ENCODE measurements at places on chromosomes 1 and 21. TPM values are rescaled to one million over a fixed set of nuclear protein-coding genes. Genes with fewer than 3 reads are reported as not detected.

Gene PACC1
- 1.2 TPM for total RNA-seq

Gene GRHL3
- 0.28 TPM for total RNA-seq

Gene TNFRSF9
- 0.06 TPM for total RNA-seq

Gene NCF2
- 10.6 TPM for total RNA-seq

Gene FCRL6
- 0.49 TPM for total RNA-seq

Gene NHLH1
- total RNA-seq, result not detected

Gene AXDND1
- total RNA-seq, result not detected

Gene HORMAD1
- total RNA-seq, result not detected

Gene UBE2U
- not detected for total RNA-seq

DNA sequence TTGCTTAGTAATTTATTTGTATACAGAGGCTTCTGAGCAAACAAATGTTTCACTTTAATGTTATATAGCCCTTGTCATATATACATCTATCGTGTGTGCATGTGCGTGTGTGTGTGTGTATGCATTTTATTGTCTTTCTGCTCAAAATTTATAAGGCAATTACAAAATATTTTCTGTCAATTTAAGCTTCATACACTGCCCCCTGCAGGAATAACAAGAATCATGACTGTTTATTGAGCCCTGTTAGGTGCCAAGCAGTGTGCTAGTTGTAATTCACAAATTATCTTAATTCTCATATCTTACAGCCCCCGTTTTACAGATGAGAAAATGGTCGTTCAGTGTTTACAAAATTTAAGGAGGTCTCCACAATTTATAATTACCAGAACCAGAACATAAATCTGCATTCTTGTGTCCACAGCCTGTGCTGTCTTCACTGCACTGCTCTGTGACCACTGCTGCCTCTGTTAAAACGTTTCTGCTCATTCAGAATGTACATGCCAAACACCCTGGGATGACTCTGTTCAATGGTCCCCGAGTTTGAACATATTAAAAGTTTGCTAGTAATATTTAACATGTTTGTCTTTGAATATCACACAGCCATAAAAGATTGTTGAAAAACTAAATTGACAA is 181.3 kb downstream of the ATP6V1G3 start:
- no peak for DNase-seq

- DNase-seq, result peak; percentile 19
Observed at GRCh38 chr1:36536727-36537126, 54.0 kb upstream of the CSF3R start.

DNA sequence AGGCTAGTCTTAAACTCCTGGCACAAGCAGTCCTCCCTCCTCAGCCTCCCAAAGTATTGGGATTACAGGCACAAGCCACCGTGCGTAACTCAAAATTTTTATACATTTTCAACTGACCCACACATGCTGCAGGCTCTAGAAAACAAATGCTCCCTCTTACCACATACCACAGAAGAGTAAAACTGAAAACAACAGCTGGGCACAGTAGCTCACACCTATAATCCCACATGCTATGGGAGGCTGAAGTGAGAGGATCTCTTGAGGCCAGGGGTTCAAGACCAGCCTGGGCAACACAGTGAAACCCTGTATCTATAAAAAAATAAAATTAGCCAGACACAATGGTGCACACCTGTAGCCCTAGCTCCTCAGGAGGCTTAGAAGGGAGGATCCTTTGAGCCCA is 56.7 kb downstream of the AKT3 start:
- no peak for DNase-seq

- no peak for DNase-seq
Observed at GRCh38 chr21:33976082-33977016, 60.7 kb upstream of the ATP5PO start.

DNA sequence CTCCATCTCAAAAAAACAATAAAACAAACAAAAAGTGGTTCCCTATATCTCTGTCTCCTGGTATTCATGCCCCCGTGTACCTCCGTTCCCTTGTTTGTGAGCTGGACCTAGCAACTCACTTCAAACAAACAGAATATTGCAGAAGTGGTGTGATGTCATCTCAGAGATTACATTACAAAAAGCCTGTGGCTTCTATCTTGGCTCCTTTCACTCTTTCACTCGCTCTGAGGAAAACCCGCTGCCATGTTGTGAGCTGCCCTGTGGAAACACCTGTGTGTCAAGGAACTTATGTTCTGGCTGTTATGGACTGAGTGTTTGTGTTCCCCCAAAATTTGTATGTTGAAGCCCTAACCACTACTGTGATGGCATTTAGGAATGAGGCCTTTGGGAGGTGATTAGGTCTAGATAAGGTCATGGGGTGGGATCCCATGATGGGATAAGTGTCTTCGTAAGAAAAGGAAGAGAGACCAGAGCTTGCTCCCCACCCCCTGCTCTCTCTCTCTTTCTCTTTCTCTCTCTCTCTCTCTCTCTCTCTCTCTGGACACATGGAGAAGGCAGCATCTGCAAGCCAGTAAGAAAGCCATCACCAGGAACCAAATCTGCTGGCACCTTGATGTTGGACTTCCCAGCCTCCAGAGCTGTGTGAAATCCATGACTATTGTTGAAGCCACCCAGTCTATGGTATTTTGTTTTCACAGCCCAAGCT is 7.4 kb upstream of the HYI start:
- no peak for DNase-seq

GRCh38 chr1:75616436-75617433 is 5.8 kb upstream of the SLC44A5 start:
- DNase-seq, result peak; percentile 48

DNA sequence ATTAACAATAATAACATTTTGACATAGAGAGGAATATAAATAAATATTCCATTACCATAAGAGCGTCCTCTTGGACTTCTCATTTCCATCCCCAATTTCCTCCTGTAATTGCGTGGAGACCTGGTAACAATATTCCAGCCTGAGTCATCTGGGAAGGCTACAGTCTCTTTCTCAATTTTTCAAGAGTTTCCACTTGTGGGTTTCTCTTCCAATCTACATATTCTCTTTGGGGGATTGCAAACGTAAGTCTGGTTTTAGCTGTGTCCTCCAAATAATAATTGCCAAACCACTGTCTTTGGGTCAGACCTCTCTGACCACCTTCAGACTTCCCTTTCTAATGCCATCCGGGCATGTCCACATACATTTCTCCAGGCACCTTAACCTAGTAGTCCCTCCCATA is 124.5 kb upstream of the USP24 start:
- DNase-seq, result no peak

- DNase-seq, result no peak
Observed at GRCh38 chr21:35208810-35209517, 159.9 kb upstream of the RUNX1 start.

DNA sequence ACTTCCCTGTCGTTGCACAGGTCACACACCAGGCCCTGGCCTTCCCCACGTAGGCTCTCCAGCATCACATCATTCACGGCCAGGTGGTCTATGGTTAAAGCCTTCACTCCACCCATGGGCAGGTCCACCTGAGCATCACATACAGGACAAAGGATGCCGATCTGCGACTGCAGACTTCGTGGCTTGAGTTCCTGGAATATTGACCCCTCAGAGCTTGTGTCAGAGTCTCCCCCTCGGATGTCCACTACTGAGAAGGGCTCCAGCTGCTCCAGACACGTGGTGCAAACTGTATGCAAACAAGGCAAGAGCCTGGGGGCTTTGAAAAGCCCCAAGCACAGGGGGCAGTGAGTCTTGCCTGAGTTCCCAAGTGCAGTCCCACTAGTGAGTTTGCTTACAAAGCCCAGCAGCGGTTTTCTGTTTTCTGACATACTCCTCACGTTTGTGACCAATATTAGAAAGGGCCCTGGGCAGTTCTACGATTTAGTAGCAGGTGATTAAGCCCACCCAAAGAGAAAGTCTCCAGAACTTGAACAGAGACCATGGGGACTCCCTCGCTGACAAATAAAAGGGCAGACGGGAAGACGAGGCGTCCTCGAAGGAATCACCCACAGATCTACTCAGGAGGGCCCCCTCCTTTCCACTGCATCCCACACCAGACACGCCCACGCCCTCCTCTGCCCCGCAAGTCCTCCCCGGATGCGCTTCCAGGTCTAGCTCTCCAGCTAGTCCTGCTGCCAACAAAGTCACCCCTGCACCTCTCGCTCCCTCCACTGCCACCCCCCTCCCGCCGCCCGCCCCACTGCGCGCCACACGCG is 568 bp downstream of the TRIM45 start:
- DNase-seq, result no peak

- no peak for DNase-seq
Observed at GRCh38 chr1:237071641-237072420, 29.8 kb downstream of the RYR2 start.

DNA sequence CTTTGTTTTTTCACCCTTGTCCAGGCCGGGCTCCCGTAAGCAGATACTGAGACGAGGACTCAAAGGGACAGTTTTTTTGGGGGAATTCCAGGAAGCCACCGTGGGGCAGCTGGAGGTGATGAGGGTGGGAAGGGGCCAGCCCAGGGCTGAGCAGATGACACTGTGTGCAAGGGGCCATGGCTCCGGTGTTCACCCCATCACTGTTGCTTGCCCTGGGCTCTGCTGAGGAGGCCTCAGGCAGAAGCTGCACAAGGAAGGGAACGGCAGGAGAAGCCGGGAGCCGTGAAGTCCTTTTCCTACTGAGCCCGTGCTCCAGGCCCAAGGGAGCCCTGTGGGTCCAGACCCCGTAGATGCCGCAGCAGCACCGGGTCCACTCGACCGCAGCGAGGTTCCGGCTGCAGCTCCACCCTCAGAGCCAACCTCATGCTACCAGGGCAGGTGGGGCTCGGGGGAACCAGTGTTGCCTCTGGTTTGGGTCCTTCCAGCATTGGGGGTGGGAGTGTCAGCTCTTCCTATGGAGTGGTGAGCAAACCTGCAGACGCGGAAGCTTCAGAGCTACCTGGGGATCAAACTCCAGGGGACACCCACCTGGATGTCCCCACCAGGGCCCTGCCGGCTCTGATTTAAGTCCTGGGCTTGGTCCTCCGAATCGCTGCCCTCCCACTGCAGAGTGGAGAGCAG is 4.3 kb upstream of the CALML6 start:
- DNase-seq, result peak; percentile 29

DNA sequence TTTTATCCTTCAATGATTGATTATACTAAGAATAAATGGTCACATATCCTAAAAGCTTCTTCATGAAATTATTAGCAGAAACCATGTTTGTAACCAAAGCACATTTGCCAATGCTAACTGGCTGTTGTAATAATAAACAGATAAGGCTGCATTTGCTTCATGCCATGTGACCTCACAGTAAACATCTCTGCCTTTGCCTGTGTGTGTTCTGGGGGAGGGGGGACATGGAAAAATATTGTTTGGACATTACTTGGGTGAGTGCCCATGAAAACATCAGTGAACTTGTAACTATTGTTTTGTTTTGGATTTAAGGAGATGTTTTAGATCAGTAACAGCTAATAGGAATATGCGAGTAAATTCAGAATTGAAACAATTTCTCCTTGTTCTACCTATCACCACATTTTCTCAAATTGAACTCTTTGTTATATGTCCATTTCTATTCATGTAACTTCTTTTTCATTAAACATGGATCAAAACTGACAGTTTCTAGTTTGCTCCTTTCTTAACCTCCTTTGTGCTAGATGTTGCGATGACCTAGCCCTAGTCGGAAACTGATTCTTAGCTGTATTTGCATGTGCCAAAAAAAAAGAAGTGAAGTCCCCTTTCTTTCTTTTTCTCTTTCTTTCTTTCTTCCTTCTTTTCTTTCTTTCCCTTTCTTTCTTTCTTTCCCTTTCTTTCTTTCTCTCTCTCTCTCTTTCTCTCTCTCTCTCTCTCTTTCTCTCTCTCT is 45.1 kb downstream of the MAP3K7CL start:
- peak; percentile 81 for DNase-seq

DNA sequence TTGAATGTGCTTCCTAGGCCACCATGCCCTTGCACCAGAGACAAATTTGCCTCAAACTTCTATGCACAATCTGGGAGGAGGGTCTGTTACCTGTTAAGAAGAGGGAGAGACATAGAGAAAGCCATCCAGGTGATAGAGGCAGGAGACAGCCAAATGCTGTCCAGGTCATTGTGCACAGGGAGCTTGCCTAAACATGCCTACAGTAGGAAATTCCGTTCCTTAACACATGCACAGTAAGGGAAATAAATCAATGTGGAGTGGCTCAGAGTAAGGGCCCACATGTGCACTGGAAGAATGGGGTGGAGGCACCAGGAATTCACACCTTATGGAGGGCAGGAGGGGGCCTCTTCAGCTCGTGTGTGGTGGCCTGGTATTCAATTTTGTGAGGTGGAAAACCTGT is 19.5 kb upstream of the CREG1 start:
- DNase-seq, result no peak

- no peak for DNase-seq
Observed at GRCh38 chr1:161737625-161738024, 12.0 kb upstream of the DUSP12 start.

DNA sequence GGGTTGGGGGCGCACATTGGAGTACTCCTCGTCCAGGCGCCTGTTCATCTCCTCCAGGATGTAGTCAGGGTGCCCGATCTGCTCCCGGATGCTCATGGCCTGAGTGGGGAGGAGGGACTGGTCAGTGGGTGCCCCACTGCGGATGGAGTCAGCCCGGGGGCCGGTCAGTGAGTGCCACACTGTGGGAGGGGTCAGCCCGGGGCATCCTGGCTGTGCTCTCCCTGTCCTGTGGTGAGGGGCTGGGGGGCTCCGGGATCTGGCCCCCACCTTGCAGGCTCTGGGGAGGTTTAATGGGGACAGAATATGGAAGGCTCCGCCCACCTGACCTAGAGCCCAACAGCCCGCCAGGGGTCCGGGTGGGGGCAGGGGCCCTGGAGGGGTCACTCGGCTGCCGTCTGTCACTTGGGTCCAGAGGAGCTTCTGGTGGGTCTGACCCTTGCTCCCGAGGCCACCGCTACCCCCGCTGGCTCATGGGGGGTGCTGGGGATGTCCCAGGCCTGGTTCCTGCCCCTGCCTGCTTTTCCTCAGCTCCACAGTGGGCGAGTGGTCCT is 8.8 kb downstream of the PRXL2B start:
- peak; percentile 44 for DNase-seq

DNA sequence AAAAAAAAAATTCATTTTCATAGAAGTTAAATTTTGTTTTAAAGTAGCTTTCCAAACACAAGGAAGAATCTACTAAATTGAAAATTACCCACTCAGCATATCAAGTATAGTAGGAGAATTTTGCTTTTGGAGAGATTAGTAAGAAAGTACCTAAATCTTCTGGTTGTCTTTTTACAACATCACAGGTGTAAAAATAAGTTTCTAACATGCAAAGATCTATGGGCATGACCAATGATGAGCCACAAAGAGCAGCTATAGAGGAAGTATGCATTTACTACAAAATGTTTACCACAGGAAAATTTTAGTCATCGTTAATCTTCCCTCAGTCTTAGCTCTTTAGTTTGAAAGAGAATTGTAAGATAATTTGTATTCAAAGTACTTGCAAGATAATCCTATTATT is 28.1 kb downstream of the ANGPTL3 start:
- DNase-seq, result no peak

DNA sequence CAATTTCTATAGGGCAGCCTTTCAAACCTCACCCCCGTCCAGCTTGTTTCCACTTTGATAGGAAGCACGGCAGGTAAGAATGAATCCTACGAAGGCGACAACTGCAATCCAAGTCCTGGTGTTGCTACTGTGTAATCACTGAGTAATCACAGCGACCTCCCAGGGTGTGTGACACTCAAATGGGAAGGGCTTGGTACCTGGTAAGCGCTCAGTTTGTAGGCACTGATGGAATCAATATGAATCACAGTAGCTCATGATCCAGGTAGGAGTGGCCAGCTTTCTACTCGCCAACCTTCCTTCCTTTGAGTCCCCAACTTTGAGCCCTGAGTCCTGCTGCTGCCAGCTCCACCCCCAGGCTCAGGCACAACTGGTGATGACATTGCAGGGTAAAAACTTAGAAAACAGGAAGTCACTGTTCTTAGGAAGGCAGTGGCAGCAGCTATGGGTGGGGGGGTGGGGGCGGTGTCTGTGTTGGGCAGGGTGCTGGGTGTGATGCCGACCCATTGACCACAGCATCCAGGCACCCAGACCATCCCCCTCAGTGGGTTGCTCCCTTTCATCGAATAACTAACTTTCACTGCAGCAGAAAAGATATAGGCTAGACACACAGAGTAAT is 70.7 kb downstream of the CD247 start:
- DNase-seq, result no peak

Data from right lobe of liver (tissue), 6 donors.